ENCODE measurements at places on chromosomes 1 and 21.

GRCh38 chr1:195709821-195710220 lies 898.4 kb downstream of the KCNT2 start:
- DNase-seq = no peak

- DNase-seq = peak; percentile 96
Measured at GRCh38 chr1:99808391-99809115, 41.6 kb upstream of the AGL start.

- no peak for DNase-seq
Measured at GRCh38 chr21:35491114-35491513, 442.0 kb upstream of the RUNX1 start.

- peak; percentile 63 for DNase-seq
Measured at GRCh38 chr1:25568834-25569596, 25.6 kb downstream of the LDLRAP1 start.

- no peak for DNase-seq
Measured at GRCh38 chr21:16945580-16945979, 567.3 kb upstream of the CXADR start.

GRCh38 chr1:236172041-236172579 lies 29.8 kb downstream of the GPR137B start:
- no peak for DNase-seq

- DNase-seq = no peak
Measured at GRCh38 chr1:232388363-232388762, 241.6 kb downstream of the SIPA1L2 start.

- no peak for DNase-seq
Measured at GRCh38 chr1:202275061-202275770, 66.5 kb downstream of the UBE2T start.
